ENCODE measurements at places on chromosomes 2 and 18. TPM values are rescaled to one million over a fixed set of nuclear protein-coding genes. Genes with fewer than 3 reads are reported as not detected.

ADNP2 gene
- 16.5 TPM for total RNA-seq

SERPINB10 gene
- not detected for total RNA-seq

RGPD8 gene
- total RNA-seq, result 16.0 TPM

GRCh38 chr2:180644709-180645108 is 335.7 kb upstream of the UBE2E3 start:
- DNase-seq, result no peak

DNA sequence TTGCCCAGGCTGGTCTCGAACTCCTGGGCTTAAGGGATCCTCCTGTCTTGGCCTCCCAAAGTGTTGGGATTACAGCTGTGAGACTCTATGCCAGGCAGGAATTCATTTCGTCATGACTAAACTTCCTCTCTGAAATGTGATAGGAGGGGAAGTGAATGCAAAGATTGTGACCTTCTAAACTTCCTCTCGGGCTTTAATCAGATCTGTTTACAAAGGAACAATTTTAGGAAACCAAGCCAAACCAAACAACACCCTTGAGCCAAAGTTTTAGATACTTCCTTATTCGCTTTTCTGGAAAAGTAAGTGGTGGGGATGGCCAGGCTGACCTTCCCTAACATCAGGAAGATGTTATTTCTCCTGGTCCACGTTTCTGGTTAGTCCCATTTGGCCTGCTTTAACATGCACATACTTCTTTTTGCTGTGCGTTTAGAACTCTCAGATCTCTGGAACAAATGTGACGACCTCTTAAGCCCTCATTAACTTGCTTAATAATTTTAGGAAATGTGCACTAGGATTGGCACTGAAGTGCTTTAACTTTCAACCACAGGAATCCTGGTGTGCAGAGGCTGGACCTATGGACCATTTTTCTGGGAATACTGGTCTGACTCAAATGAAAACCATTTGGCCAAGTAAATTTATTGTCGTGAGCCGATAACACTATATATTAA is 33.2 kb upstream of the YES1 start:
- DNase-seq, result no peak

DNA sequence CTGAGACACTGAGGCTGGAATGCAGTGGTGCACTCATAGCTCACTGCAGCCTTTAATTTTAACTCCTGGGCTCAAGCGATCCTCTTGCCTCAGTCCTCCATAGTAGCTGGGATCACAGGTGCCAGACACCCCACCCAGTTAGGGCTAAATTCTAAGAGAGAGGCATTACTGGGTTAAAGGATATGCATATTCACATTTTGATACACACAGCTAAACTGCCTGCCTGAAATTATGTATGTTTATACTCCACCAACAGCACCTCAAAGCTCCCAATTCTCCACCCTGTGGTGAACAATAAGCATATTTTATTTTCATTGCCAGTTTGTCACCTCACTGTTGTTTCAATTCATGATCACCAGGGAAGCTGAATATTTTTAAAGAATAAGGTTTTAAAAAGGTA is 18.7 kb upstream of the MCM6 start:
- no peak for DNase-seq

DNA sequence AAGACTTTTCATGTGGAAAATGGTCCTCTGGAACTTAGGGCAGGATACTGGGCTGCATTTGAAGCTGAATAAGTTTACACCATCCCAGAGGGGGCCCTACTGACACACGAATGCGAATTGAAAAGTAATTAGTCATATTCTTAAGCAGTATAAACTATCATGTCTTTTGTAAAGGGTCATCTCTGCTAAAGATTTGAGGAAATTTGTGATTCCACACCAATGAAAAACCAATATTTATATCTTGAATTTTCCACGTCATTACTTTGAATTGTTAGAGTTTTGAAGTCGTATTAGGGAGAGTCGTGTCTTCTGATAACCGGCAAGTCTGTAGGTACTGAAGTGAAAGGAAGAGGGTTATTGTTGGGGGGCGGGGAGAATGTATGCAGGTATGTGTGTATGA is 4.1 kb upstream of the OTX1 start:
- DNase-seq, result no peak

All from lower lobe of right lung (tissue), 2 donors.